ENCODE measurements at places on chromosomes 1 and 21. TPM values are rescaled to one million over a fixed set of nuclear protein-coding genes. Genes with fewer than 3 reads are reported as not detected.

The FUBP1 gene
- 258 TPM for total RNA-seq

The RGS1 gene
- 13.6 TPM for total RNA-seq

The NUP210L gene
- total RNA-seq: 0.04 TPM

The C21orf91 gene
- total RNA-seq: 20.8 TPM

The ITLN2 gene
- total RNA-seq: not detected

The NECTIN4 gene
- not detected for total RNA-seq

The ADAMTS4 gene
- 0.71 TPM for total RNA-seq

The NOL9 gene
- 44.7 TPM for total RNA-seq

The OR2W3 gene
- total RNA-seq: not detected

The HES2 gene
- not detected for total RNA-seq

- H3K4me3 ChIP-seq: no peak overlapping the region
- no peaks in the 10 kb centered on the region for H3K36me3 ChIP-seq
- H3K4me1 ChIP-seq: no peaks in the 10 kb centered on the region
Observed at GRCh38 chr1:17102232-17102631, 17.0 kb downstream of the PADI2 start.

GRCh38 chr1:207463021-207463420, 8.9 kb downstream of the CR2 start:
- H3K4me3 ChIP-seq: no peak overlapping the region
- H3K27ac ChIP-seq: no peak overlapping the region
- peaks cover 1% of the 10 kb centered on the region for H3K27me3 ChIP-seq

GRCh38 chr1:22428672-22429071, 23.0 kb upstream of the ZBTB40 start:
- peak; percentile 44 for DNase-seq
- peak overlapping the region; percentile 53 for H3K27ac ChIP-seq
- no peaks in the 10 kb centered on the region for H3K36me3 ChIP-seq
- H3K4me3 ChIP-seq: peak overlapping the region; percentile 74
- H3K27me3 ChIP-seq: peaks cover 4% of the 10 kb centered on the region

- no peak overlapping the region for H3K4me3 ChIP-seq
- H3K4me1 ChIP-seq: peaks cover 10% of the 10 kb centered on the region
- DNase-seq: no peak
- H3K27ac ChIP-seq: no peak overlapping the region
Observed at GRCh38 chr1:43448955-43449707, 4.6 kb downstream of the HYI start.

- H3K27me3 ChIP-seq: no peaks in the 10 kb centered on the region
- H3K36me3 ChIP-seq: peaks cover 25% of the 10 kb centered on the region
- peak overlapping the region; percentile 50 for H3K4me3 ChIP-seq
- peak; percentile 67 for DNase-seq
Observed at GRCh38 chr1:205199090-205199930, 12.2 kb downstream of the DSTYK start.

GRCh38 chr1:85174503-85174902, 26.3 kb downstream of the SYDE2 start:
- no peak overlapping the region for H3K27ac ChIP-seq
- peaks cover 19% of the 10 kb centered on the region for H3K4me1 ChIP-seq
- peaks cover 10% of the 10 kb centered on the region for H3K36me3 ChIP-seq
- H3K4me3 ChIP-seq: no peak overlapping the region
- DNase-seq: no peak

GRCh38 chr1:119010201-119010600, 22.1 kb upstream of the TBX15 start:
- H3K27me3 ChIP-seq: peaks cover 60% of the 10 kb centered on the region
- peaks cover 12% of the 10 kb centered on the region for H3K4me1 ChIP-seq
- DNase-seq: no peak
- peaks cover 5% of the 10 kb centered on the region for H3K36me3 ChIP-seq
- H3K27ac ChIP-seq: no peak overlapping the region

DNA sequence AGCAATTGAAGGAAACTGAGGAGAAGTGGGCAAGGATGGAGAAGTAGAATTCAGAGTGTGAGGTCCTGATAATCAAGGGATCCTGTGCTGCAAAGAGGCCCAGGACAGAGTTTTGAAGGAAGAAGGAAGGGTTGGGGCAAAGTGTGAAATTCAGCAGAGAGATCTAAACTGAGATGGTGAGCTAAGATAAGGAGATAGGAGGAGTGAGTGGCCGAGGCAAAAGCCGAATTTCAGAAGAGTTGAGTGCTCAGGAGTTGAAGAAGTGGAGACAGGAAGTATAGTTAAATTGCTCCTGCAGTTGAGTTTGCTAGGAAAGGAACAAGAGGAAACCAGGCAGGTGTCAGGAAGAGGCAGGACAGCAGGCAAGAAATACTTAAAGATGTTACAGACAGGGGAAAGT, 16.4 kb upstream of the MAPKAPK2 start:
- peaks cover 14% of the 10 kb centered on the region for H3K4me1 ChIP-seq
- H3K4me3 ChIP-seq: no peak overlapping the region
- no peaks in the 10 kb centered on the region for H3K36me3 ChIP-seq
- DNase-seq: no peak
- H3K27me3 ChIP-seq: peaks cover 22% of the 10 kb centered on the region

DNA sequence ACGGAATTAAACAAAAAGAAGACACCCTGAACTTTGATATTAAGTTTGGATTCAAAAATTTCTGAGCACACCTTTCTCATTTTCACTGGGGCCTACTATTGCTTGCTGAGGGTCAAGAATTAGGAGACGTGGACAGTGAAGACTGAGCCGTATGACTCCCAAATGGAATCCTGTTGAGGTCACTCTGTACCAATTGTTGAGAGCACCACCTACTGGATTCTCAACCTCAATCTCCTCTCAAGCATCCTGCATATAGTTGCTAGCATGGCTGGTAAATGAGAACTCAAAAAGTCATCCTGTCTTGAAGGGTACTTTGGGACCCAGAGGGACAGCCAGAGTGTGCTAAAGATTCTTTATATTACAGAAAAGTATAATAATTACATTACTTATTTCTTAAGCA, 20.2 kb upstream of the MTR start:
- no peak overlapping the region for H3K4me3 ChIP-seq
- H3K4me1 ChIP-seq: no peaks in the 10 kb centered on the region
- H3K27me3 ChIP-seq: peaks cover 21% of the 10 kb centered on the region
- DNase-seq: no peak

- H3K36me3 ChIP-seq: peaks cover 30% of the 10 kb centered on the region
- no peak overlapping the region for H3K4me3 ChIP-seq
- no peak for DNase-seq
Observed at GRCh38 chr1:23062271-23062670, 43.0 kb downstream of the KDM1A start.

DNA sequence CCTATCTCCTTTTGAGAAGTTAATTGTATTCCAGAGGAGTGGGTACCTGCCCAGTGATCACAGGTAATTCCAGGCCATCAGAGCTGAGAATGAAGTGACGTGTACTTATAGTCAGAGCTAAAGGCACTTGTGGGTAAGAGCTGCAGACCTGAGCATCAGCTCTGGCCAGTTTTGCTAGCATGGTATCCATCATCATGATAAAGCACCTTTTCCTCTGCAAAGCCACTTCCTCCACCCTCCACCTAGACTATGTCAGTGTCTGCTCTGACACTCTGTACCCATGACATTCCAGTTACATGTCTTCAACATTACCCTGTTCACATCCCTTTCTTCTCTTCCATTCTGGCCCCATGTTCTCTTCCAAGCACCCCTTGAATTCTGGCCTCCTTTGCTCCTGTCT, 157.3 kb downstream of the GRIK3 start:
- no peak overlapping the region for H3K4me3 ChIP-seq
- DNase-seq: no peak
- H3K27ac ChIP-seq: no peak overlapping the region

- H3K36me3 ChIP-seq: peaks cover 19% of the 10 kb centered on the region
- no peak overlapping the region for H3K4me3 ChIP-seq
- no peaks in the 10 kb centered on the region for H3K27me3 ChIP-seq
- peak overlapping the region; percentile 31 for H3K27ac ChIP-seq
- H3K4me1 ChIP-seq: peaks cover 55% of the 10 kb centered on the region
Observed at GRCh38 chr1:1847061-1847850, 43.6 kb downstream of the GNB1 start.

- no peaks in the 10 kb centered on the region for H3K4me1 ChIP-seq
- no peaks in the 10 kb centered on the region for H3K36me3 ChIP-seq
- H3K27ac ChIP-seq: no peak overlapping the region
- H3K27me3 ChIP-seq: no peaks in the 10 kb centered on the region
- no peak overlapping the region for H3K4me3 ChIP-seq
Observed at GRCh38 chr1:82920418-82921248, 1078.3 kb downstream of the TTLL7 start.

DNA sequence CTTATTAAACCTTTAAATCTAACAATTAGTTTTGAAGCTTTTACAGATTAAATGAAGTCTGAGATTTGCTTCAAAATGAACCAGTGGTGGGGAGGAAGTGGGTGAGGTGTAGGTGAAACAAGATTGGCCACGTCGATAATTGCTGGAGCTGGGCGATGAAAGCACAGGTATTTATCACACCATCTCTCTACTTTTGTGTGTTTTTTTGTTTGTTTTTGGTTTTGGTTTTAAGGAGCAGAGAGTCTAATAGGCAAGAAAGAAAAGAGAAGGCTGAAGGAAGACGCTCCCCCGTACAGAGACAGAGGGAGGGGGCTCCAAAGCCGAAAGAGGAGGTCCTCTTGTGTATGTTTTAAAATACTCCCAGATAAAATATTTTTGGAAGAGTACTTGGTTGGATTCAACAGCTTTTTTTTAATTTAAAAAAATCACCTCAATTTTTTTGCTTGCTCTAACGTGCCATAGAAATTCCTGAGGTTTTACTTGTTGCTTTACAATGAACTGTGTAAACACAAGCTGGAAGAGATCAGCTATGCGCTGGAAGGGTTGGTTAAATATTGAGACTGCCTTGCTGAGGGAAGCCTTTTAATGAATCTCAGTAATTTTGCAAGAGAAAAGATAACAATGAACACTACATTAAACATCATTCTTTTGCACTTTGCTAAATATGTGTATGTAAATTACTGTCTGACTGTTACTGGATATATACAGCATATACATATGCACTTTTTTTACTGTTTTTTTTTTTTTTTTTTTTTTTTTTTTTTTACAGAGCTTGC, 6.7 kb upstream of the LGALS8 start:
- peak; percentile 33 for DNase-seq
- no peaks in the 10 kb centered on the region for H3K27me3 ChIP-seq
- H3K4me3 ChIP-seq: peak overlapping the region; percentile 49
- H3K4me1 ChIP-seq: peaks cover 26% of the 10 kb centered on the region
- H3K27ac ChIP-seq: peak overlapping the region; percentile 81

DNA sequence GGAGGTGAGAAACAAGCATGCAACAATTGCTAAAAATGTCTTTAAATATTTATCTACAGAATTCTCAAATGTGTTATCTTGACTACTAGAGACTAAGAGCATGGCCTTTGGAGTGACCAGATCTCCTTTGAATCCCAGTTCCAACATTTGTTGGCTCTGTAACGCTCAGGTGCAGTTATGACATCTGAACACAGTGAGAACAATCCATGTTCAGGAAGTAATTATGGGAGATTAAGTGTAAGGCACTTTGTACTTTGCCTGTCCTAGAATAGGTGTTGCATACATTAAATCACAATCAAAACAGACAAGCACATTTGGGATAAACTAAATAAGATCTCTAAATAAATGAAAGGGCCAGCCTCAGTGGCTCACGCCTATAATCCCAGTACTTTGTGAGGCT, 454.5 kb downstream of the SMYD3 start:
- H3K4me1 ChIP-seq: no peaks in the 10 kb centered on the region
- DNase-seq: no peak
- H3K36me3 ChIP-seq: peaks cover 13% of the 10 kb centered on the region
- no peak overlapping the region for H3K27ac ChIP-seq

GRCh38 chr1:37137014-37137413, 102.7 kb upstream of the GRIK3 start:
- DNase-seq: no peak
- H3K4me3 ChIP-seq: no peak overlapping the region

GRCh38 chr21:43196826-43197225, 28.0 kb downstream of the CRYAA start:
- DNase-seq: no peak
- peaks cover 6% of the 10 kb centered on the region for H3K4me1 ChIP-seq
- H3K27ac ChIP-seq: no peak overlapping the region
- no peak overlapping the region for H3K4me3 ChIP-seq

- H3K36me3 ChIP-seq: no peaks in the 10 kb centered on the region
- peaks cover 8% of the 10 kb centered on the region for H3K4me1 ChIP-seq
- H3K27ac ChIP-seq: no peak overlapping the region
- H3K4me3 ChIP-seq: no peak overlapping the region
Observed at GRCh38 chr1:59355361-59355760, 58.5 kb downstream of the FGGY start.

- H3K4me1 ChIP-seq: peaks cover 13% of the 10 kb centered on the region
- DNase-seq: peak; percentile 51
- peak overlapping the region; percentile 60 for H3K4me3 ChIP-seq
- H3K27me3 ChIP-seq: peaks cover 15% of the 10 kb centered on the region
Observed at GRCh38 chr1:233328142-233328921, 808 bp downstream of the MAP3K21 start.

DNA sequence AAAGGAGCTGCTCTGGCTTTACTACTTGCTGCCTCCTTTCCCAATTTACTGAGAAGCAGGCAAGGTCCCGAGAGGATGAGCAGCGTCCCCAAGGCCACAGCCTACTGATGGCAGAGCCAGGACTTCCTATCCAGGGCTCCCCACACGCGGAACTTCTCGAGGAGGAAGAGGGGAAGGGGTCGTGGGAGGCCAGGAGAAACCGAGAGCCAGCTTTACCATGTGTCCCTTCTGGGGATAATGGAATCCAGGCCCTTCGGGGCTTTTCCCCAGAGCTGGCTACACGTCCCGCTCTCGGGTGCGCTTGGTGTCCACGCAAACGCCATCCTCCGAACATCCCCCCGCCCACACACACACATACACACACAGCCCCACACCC, 4.3 kb upstream of the CCN1 start:
- no peak for DNase-seq
- no peaks in the 10 kb centered on the region for H3K36me3 ChIP-seq
- H3K27me3 ChIP-seq: peaks cover 59% of the 10 kb centered on the region
- H3K27ac ChIP-seq: no peak overlapping the region
- H3K4me1 ChIP-seq: peaks cover 31% of the 10 kb centered on the region

DNA sequence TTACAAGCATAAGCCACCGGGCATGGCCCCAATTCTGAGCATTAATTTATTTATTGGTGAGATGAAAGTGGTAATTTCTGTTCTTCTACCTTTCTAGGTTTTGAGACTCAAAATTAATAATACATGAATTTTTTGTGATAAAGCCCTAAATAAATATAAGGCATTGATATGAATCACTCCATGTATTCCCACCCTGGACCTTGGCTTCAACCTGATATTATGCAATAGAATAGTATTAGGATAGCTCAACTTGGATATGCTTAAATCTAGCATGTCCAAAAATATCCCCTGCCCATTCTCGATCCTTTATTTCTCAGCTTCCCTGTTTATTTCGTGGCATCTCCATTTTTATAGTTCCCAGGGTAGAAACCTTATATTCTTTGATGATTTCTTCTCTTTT, 2.5 kb downstream of the AGL start:
- H3K27me3 ChIP-seq: no peaks in the 10 kb centered on the region
- no peak overlapping the region for H3K27ac ChIP-seq
- peaks cover 29% of the 10 kb centered on the region for H3K4me1 ChIP-seq
- no peak for DNase-seq
- H3K36me3 ChIP-seq: peaks cover 26% of the 10 kb centered on the region

GRCh38 chr1:43947061-43947873, 517 bp downstream of the IPO13 start:
- no peaks in the 10 kb centered on the region for H3K27me3 ChIP-seq
- DNase-seq: peak; percentile 34
- H3K4me3 ChIP-seq: peak overlapping the region; percentile 94
- peaks cover 19% of the 10 kb centered on the region for H3K36me3 ChIP-seq
- peak overlapping the region; percentile 89 for H3K27ac ChIP-seq

- DNase-seq: no peak
- H3K27me3 ChIP-seq: peaks cover 11% of the 10 kb centered on the region
- no peaks in the 10 kb centered on the region for H3K36me3 ChIP-seq
- no peaks in the 10 kb centered on the region for H3K4me1 ChIP-seq
Observed at GRCh38 chr1:47137198-47137597, at the start of gene CYP4A22. CYP4A22 (plus strand) TSS chr1:47137441; CDS start chr1:47137486, 45 bp downstream.

Measured in activated CD4-positive, alpha-beta T cell treated with anti-CD3 and anti-CD28 coated beads for 36 hours (primary cell).